ENCODE measurements at places on chromosomes 11 and 22. TPM values are rescaled to one million over a fixed set of nuclear protein-coding genes. Genes with fewer than 3 reads are reported as not detected.

- DNase-seq, result no peak
Measured at GRCh38 chr11:110715541-110715940, 3.3 kb upstream of the ARHGAP20 start.

DNA sequence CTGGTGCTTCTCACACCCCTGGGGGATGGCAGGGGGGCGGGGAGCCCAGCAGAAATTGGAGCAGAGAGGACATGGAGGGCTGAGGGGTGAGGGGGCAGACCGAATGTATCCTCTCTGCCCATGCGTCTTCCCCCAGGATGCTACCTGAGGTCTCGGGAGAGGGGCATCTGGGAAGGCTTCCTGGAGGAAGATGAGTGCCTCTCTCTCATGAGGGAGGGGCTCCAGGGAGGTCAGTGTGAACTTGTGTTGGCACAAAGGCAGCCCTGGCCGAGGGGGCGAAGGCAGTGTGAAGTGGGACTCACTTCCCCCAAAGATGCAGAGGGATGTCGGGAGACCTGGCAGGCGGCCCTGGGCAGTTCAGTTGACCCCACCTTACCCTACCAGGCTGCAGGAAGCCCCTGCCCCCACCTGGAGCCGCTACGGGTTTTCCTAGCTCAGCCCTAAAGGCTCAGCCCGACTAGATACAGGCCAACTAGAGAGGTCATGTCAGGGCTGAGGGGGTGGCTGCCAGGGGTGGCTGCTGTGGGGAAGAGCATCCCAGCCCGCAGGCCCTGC is 10.4 kb downstream of the ASCL2 start:
- DNase-seq, result no peak

DNA sequence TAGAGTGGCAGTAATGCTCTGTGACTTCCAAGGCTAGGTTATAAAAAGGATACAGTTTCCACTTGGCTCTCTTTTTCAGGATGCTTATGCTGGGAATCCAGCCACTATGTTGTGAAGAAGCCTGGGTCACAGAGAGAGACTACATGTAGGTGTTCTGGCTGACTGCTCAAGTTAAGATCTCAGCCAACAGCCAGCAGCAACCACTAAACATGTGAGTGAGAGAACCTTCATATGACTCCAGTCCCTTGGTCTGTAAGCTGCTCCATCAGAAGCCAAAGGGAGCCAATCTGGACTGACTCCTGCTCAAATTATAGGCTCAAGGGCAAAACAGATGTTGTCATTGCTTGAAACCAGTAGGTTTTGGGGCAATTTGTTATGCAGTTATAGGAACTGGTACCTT is 162.7 kb downstream of the MAML2 start:
- no peak for DNase-seq

DNA sequence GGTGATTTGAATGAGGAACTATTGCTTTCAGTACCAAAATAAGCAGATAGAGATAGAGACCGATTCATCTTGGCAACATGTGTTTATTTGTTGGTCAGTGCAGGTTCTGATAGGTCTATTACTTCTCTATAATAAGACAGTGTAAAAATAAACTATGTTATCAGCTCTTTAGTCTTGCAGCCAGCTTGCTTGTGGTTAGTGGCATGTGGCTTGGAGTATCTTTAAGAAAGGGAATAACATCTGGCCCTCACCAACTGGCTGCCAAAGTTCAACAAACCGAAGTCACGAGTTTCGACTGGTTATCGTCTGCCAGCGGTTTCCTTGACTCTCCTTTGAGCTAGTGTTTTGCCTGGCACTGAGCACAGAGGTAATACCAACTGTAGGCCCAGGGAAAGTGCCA is 71.8 kb downstream of the CTTN start:
- no peak for DNase-seq

- DNase-seq, result no peak
Measured at GRCh38 chr22:24726848-24727217, 47.7 kb downstream of the PIWIL3 start.

DNA sequence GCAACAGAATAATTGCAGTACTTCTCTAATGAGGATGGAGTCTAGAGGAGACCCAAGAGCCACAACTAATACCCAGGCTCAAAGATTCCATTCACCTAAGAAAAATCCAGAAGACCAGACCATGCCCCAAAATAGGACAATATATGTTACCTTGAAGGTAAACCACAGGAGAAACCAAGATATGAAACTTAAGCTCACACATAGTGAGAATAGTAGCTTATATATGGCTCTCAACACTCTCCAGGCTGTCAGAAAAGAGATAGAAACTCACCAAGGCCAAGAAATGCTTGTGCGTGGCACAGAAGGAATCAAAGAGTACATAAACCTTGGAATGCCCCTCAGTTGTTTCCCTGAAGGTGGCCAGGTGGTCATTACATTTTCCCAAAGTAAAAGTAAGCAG is 9.1 kb downstream of the FAM111A start:
- DNase-seq, result no peak

OR2AT4 gene
- polyA plus RNA-seq, result not detected

All from psoas muscle (tissue), 8 donors.